NB4 (cell line): ENCODE measurements at places on chromosomes 2 and 18.

- DNase-seq, result peak; percentile 65
These were observed 158.8 kb upstream of the SLC39A10 start for GRCh38 chr2:195498176-195498575.

GRCh38 chr2:151071906-151072305 is 189.8 kb downstream of the RBM43 start:
- no peak for DNase-seq

- DNase-seq, result no peak
These were observed 78.8 kb downstream of the MYL12B start for GRCh38 chr18:3340682-3341097.

GRCh38 chr18:4639628-4640310 is 184.7 kb upstream of the DLGAP1 start:
- no peak for DNase-seq

- DNase-seq, result no peak
These were observed 1258.3 kb upstream of the GYPC start for GRCh38 chr2:125397535-125398251.

- DNase-seq, result no peak
These were observed 472.5 kb upstream of the PIK3C3 start for GRCh38 chr18:41482501-41482900.

DNA sequence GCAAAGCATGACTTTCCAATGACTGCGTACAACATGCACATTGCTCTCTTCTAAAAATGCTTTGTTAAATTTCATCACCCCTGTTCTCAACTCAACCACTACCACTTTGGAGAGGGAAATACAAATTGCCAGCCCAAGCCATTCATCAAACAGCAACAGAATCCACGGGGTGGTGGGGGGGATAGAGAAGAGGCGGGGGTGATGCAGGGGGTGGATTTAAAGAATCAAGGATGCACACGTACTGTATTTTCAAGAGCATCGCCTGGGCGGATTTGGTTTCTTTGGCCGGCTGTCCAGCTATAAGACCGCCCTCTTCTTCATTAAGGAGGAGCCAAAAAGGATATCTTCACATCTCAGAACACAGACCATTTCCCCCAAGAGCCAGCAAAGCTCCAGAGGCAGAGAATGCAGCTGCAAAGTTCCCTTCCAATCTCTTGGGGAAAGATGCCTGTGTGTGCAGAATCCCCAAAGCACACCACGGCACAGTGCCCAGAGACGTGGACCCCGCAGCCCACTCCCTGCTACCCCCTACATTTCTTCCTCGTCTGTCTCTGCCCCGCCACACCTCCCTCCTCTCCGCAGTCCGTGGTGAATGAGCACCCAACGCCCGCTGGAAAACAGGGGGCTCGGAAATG is 977 bp downstream of the SLC8A1 start:
- peak; percentile 13 for DNase-seq

- no peak for DNase-seq
These were observed 48.0 kb downstream of the FEZ2 start for GRCh38 chr2:36550006-36550405.

DNA sequence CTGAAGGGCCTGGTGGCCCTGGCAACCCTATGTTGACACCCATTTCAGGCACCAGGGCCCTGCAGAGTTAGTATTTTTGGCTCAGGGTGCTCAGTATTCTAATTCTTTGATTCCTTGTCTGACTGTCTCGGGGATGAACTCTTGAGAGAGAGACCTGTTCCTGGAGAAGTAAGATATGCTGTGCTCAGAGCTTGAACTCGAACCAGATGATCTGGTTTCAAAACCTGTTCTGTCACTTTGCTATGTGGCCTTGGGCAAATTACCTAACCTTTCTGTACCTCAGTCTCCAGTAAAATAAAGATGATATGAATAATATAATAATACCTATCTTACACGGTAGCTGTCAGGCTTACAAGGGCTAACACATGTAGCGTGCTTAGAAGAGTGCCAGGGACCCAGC is 294.2 kb downstream of the DYSF start:
- no peak for DNase-seq

DNA sequence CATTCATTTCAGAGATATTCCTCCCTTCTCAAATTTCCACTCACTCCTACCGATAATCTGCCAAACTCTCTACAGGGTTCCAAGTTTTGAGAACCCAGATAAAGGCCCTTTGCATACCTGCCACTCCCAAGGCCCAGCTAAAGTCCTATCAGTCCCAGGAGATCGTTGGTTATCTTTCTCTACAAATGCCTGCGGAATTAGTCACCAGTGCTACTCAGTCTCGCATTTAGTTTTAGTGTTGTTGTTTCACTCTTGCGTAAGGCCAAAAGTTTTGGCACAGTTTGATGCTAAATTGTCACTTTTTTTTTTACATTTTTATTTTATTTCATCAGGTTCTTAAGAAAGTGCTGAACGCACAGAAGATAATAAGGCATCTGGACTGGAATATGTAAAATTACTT is 29.2 kb upstream of the SETBP1 start:
- DNase-seq, result no peak

GRCh38 chr18:28494151-28494550 is 317.2 kb upstream of the CDH2 start:
- no peak for DNase-seq

DNA sequence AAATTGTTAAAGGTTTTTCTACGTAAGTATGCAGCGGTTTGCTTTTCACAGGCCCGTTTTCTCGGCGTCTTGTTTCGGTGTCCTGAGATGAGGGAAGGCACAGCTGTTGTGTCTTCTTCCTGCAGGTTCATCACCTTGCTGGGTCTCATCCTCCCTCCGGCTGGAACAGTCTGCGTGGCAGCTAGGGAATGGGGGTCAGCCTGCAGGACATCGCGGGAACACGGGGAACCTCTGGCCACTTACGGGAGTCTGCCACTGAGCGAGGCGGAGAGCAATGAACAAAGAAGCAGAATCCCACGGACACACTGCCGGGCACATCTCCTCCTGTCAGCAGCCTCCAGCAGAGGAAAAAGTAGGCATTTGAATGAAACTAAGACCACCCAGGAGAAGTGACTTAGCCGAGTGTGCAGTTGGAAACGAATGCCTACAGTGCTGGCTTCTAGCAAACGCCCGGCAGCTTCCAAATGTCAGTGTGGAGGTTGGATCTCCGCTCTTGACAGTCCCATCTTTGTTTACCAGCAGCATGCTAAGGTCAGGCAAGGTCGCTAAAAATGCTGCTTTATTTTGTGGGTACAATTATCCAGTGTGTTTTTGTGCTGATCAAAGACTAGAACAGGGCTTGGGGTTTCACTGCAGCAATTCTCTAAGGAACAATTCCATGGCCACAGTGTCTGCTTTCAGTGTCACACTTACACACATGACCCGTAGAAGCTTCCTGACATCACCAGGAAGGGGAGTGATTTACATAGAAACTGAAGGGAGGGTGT is 109.8 kb upstream of the SEC11C start:
- DNase-seq, result no peak

DNA sequence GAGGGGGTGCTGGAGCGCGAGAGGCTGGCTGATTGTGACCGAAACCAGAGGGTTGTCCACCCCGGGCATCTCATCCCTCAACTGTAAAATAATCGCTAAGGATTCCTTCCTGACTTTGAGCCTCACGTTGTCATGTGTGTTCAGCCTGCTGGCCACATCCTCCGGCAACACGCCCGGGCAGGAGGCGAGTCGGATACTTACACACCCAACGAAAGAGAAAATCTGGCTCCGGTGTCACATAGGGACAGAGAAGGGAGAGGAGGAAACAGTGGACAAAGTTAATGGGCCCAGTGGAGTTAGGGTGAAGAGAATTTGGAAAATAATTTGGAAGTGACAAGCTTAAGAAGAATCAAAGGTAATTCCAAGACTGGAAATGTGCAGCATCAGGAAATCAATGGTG is 2.4 kb downstream of the TLX2 start:
- no peak for DNase-seq

DNA sequence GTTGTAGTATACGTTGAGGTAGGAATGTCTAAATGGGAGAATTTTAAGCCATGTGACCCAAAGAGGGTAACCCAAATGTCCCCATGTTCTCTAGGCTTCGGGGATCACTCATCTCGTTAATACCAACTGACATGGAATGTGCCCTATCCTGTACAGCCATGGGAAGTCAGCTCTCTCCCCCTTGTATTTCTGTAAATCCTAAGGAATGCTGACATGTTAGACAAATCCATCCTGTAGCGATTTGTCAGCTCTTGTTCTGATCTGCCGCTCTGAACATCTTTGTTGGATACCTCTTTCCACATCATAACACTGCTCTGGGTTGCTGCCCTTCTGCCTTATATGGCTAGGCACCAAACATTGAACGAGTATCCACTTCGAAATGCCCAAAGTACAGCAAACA is 350.6 kb downstream of the RND3 start:
- DNase-seq, result no peak

DNA sequence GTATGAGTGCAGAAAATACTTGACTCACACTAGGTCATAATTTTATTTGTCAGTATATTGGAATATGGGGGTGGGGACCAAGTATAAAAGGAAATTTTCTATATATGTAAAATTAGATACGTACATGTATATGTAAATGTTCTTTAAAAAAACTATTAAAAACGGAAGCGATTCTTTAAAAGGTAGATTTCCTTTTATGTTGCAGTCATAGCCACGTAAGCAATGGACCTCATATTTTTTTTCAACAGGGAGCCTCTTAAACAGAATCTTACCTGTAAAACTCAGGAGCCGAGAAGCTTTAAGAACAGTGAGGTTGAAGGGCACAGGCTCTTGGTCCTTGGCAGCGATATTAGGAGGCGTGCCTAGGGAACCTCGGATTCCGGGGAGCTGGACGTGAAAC is 3.3 kb downstream of the RHBDD1 start:
- DNase-seq, result no peak

GRCh38 chr2:69789175-69789721 is 40.2 kb upstream of the GMCL1 start:
- DNase-seq, result no peak

- no peak for DNase-seq
These were observed 229.0 kb downstream of the MGAT5 start for GRCh38 chr2:134482766-134483340.

- DNase-seq, result peak; percentile 40
These were observed 155.2 kb downstream of the SH3BP4 start for GRCh38 chr2:235106874-235107639.

GRCh38 chr18:55319459-55320193 is 268.4 kb downstream of the TCF4 start:
- DNase-seq, result no peak

DNA sequence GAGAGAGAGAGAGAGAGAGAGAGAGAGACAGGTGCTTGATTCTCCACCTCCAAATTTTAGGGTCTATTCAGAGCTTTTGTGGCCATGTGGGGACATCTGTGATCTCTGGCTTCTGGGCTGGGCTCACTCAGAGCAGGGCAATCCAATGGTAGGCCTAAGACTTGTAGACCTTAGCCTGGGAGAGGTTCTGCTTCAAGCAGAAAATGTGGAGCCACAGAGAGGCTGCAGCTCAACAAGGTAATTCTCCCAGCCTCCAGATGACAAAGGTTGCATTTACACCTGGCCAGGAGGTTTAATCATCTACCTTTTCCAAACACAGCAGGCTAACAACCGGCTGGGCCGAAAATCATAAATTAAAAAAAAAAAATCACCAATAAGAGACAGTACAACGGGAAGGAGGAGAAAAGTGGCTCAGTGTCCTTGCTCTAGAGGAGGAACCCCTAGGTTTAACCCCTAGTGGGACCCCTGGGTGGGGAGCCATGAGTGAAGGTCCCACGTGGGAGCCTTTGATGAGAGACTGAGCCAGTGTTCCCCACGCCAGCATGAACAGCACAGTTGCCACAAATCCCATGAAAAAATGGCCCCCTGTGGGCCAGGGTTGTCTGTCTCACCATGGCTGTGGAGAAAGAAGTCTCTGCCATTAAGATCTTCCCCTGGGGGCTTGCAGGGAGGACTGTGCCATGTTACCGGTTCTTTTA is 124.0 kb upstream of the GATA6 start:
- no peak for DNase-seq

DNA sequence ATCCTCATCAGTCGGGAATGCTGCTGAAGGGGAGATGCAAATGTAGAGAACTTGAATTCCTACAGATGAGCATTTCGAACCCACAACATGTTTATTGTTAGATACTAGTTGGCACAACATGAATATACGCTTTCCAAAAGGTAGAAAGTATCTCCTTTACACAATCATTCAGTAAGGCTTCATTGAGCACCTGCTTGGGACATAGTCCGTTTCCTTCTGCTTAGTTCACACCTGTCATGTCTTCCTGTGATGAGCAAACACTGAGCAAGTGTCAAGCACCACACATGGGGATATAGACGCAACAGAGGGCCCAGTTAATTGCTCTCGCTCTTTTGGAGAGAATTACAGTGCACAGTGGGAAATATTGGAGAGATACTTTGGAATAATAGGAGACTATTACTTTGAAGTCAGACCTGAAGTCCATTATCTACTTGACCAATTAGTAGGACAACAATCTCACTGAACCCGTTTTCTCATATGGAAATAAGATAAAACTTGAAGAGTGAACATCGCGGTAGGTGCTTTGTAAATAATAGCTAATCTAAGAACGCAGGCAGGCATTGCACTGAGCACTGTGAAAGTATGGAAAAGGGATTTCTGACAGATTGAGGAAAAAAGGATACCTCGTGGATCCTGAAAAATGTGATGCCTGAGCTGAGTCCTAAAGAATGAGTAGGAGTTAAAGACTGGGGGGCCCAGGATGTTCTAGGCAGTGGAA is 1.2 kb downstream of the CPSF3 start:
- DNase-seq, result no peak

- no peak for DNase-seq
These were observed 64.4 kb upstream of the AFF3 start for GRCh38 chr2:100206731-100207255.

- no peak for DNase-seq
These were observed 30.8 kb upstream of the EML4 start for GRCh38 chr2:42138163-42139015.

DNA sequence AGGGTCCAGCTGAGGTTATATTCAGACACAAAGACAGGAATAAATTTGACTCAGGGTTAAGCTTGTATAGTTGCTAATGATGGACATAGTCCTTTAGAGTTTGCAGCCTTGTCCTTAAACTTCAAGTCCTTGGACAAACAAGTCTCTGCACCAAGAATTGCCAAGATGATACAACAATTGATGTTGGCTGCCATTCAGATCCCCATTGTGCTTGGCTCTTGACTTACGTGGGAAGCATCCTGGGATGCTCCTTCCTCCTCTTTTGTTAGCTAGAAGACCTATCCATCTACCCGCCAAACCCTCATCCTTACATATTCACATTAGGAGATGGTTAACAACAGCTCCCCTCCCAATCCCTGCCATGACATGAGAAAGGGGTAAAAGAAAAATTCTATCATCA is 115.6 kb downstream of the RDH14 start:
- no peak for DNase-seq
